Foreskin keratinocyte (primary cell): ENCODE measurements at places on chromosomes 3 and 15. TPM values are rescaled to one million over a fixed set of nuclear protein-coding genes. Genes with fewer than 3 reads are reported as not detected.

GRCh38 chr3:42664438-42664803 is 10.9 kb downstream of the ZBTB47 start:
- no peak for DNase-seq

DNA sequence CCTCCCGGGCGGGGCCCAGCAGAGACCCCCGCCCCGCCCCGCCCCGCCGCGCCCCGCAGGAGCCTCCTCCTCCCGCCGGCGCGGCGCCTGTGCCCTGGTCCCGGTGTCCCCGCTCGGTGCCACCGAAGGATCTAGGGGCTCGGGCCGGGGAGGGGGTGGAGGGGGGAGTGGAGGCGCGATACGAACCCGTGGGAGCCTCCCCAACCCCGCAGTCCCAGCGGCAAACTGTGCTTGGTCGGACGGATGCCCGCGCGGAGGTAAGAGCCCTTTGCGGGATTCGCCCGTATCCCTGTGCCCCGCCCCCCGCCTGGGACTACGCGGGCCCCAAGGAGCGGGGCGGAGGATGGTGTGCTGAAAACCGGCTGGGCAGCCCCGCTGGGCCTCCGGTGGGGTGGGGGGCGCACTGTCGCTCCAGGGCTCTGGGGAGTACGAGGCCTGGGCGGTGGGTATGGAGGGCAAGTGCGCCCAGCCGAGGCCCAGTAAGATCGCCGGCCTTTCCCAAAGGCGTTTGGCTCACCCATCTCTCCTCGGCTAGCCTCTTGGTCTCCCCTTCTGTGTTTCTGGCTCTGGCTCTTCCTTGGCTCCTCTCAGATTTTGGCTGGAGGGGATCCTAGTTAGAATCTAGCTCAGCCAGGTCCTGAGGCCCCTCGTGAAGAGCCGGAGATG is 65.6 kb upstream of the POLG start:
- no peak for DNase-seq

DNA sequence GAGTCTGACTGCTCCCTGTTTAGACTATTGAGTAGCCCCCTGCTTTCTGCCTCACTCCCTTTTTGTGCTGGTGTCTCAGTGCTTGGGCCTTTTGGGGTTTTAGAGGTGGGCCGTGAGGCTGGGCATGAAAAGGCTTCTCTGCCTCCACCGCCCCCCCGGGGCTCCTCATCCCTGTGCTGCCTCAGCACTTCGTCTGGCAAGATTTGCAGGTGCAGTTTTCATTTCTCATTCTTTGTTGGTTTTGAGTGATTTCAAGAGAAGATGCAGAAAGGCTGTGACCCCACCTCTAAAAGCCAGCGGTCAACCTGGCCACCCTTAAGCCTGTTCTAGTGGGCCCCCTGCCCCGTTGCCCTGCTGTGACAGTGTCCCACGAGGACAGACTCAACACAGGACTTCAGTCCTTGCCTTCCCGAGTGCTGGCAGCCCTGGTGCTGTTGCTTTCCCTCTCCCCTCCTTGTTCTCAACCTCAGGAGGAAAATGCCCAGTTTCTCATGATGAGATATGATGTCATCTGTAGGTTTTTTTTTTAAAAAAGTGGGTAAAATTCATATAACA is 38.0 kb downstream of the APBA2 start:
- no peak for DNase-seq

DNA sequence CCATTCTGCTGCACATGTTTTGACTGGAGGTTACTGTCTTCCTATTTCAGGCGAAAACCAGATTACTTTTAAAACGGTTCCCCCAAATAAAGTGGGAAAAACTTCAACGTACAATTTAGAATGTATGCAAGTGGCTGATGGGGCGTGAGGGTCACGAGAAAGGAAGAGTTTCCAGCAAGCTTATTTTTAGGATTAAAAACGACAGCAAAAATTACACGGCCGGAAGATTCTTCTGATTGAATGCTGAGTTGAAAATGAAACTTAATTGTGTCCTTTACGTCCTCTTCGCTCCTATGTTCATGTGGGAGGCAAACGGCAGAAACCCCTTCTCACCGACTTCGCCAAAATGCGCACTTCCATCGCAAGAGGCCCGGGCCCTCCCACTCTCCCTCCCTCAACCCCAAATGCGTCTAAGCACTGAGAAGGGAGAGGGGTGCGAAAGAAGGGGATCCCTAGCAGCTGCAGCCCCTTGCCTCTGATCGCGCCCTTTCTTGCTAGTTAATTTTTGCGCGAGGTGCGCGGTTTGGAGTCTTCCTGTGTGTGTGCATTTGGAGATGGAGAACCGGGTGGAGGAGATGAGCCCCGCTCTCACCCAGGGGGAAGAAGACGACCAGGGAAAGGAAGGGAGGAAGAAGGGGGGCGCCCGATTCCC is 656 bp downstream of the CD47 start:
- DNase-seq: peak; percentile 57

- DNase-seq: peak; percentile 34
Observed at GRCh38 chr3:102224171-102224570, 210.6 kb upstream of the ZPLD1 start.

DNA sequence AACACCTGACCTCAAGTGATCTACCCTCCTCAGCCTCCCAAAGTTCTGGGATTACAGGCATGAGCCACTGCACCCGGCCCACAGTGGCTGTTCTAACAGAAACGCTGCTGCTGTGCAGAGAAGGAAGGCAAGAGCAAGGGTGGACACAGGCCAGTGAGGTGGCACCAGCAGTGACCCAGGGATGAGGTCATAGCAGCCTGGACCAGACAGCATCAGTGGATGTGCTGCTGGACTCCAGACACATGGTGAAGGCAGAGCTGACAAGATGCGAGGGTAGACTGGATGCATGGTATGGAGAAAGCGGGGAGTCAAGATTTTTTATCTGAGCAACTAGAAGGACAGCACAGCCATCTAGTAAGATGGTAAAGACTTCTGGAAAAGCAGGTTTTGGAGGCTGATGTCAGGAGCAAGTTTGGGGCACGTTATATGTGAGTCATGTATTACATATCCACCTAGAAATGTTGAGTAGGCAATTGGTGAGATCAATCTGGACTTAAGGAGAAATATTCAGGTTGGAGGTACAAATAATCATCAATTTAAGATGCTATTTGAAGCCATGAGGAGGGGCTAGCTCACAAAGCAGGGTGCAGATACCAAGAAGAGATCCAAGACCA is 22.1 kb upstream of the TJP1 start:
- peak; percentile 84 for DNase-seq

Gene ZNF80
- not detected in 2 replicates for total RNA-seq

DNA sequence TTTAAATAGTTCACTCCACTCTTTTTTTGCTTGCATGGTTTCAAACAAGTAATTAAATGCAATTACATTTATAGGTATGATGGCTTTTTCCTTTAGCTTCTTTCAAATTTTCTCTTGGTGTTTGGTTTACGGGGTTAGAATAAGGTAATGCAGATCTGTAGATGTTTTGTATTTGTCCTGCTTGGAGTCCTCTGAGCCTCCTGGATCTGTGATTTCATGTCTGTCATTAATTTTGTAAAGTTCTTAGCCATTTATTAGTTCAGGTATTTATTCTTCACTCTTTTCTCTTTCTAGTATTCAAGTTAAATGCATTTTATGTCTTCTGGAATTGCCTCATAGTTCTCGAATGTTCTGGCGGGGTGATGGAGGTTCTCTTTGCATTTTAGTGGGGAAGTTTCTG is 1.4 kb upstream of the MRPS25 start:
- no peak for DNase-seq

DNA sequence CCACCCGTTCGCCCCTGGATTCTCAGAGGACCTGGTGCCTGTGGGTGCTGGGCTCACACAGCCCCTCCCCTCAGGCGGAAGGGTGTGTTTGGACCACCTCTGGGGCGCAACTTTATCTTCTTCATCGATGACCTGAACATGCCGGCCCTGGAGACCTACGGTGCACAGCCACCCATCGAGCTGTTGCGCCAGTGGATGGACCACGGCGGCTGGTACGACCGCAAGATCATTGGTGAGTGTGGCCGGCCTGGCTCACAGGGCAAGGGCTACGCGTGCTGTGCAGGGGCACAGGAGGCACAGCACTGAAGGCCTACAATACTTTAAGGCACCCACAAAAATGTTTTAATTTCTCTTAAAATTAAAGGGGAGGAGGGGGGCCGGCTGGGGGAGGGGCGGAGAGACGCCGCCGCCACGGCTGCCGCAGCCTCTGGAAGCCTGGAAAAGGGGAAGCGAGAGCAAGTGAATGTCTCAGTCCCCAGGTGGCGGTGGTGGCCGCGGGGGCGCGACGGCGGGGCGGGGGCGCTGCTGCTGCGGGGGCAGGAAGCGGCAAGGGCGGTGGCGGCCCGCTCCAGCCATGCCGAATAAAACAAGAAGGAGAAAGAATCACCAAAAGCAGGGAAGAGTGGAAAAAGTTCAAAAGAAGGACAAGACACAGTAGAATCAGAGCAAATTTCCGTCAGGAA is 56.8 kb downstream of the DNAH1 start:
- DNase-seq: no peak

- no peak for DNase-seq
Observed at GRCh38 chr3:59607656-59608055, 557.8 kb upstream of the CFAP20DC start.

Gene SUSD5
- total RNA-seq: 0.07 and 0.14 TPM in 2 replicates

Gene SEMA3B
- 1.1 and 2.0 TPM in 2 replicates for total RNA-seq

Gene WDR72
- total RNA-seq: not detected in 2 replicates

DNA sequence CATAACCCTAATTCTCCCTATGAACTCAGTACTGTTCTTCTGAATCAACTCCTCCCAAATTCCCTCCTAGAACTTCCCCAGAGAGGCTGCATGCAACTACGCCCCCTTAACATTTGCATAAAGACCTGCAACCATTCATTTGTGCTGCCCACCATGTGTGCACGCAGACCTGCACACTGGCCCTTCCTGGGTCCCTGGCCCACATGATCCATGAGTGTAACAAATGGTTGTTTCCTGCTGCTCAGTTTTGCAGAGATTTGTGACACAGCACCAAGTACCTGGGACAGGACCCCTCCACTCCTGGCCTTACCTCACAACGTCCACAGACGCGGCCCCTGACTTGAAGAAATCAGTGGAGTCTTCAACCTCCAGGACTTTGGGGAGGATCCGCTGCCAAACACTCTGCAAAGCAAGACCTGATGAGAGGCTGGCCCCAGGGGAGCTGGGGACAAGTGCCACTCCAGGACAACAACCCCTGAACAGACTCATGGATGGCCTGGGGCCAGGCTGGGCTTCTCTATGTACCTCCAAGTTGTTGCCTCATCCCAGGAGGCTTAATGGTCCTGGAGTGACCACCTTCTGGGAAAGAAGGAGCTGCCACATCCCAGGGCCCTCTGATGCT is 33.8 kb downstream of the ALDH1L1 start:
- DNase-seq: no peak

DNA sequence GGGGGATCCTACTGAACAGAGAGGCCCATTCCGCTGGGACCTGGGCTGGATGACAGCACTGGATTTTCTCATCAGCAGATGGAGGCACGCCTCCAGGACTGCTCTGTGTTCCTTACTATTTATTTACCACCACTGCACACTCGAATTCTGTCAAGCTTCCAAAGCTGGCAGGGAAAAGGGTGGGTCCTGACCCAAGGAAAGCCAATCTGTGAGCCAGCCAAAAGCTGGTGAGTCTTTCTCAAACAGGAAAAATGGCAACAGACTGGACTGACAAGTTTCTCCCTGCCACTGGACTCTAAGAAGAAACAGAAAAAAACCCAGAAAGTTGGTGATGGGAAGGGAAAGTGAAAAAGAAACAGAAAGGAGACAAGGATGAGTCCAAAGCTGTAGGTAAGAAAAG is 37.8 kb downstream of the CD47 start:
- DNase-seq: no peak
